Activated CD4-positive, alpha-beta T cell treated with anti-CD3 and anti-CD28 coated beads, Interleukin-2, amount 50 U/mL, for 48 hours (primary cell): ENCODE measurements at places on chromosomes 7 and 10.
A peak's percentile ranks its signal among the peaks of the same experiment; 100 is the strongest.

GRCh38 chr10:117188371-117188770 is 8.9 kb upstream of the KCNK18 start:
- DNase-seq: no peak

GRCh38 chr7:45955286-45955685 is 34.2 kb upstream of the IGFBP3 start:
- no peak for DNase-seq

GRCh38 chr7:33644489-33644888 is 260.9 kb upstream of the BMPER start:
- no peak for DNase-seq

GRCh38 chr7:93958216-93958615 is 36.7 kb downstream of the GNG11 start:
- no peak for DNase-seq

DNA sequence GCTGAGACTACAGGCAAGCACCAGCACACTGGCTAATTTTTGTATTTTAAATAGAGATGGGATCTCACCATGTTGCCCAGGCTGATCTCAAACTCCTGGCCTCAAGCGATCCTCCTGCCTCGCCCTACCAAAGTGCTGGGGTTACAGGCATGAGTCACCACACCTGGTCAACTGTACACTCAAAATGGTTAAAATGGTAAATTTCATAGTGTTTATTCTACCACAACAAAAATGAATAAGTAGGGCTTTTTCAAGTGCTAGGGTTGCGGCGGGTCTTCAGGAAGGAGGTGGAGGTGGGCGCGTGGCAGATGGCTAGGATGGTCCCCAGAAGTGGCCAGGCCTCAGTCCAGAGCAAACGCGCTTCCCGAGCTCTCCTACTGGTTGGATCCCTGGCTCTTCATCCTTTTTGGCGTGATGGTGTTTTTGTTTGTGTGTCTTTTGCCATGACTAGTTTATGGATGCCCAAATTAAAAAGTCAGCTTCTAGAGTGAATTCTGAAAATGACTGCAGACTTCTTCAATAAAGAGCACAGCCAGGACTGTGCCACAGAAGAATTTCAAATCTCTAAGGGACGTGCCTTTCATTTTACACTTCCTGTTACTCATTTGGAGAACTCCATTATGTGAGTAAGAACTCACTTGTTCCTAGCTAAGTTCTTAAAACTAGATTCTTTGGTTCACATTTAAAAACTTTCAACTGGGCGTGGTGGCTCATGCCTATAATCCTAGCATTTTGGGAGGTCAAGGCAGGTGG is 73.9 kb downstream of the TMEM130 start:
- no peak for DNase-seq

GRCh38 chr10:48996329-48996728 is 56.7 kb upstream of the LRRC18 start:
- DNase-seq: no peak

GRCh38 chr10:32976338-32976737 is 18.3 kb upstream of the ITGB1 start:
- no peak for DNase-seq

DNA sequence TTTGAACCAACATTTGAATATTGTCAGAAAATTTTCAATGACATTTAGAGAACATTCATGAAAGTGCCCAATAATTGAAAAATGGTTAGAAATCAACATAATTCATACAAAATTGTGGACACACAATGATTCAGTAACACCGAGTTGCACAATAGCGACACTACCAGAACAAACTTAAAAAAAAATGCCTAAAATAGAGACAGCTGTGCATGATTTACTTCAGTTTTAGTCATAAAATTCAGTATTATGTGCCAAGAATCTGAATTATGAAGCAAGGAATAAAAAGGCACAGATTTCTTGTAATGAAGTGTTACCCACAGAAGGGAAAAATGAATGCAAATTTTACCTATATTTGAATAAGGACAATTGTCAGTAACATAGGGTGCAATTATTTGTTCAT is 396.0 kb downstream of the SEMA3D start:
- DNase-seq: no peak

DNA sequence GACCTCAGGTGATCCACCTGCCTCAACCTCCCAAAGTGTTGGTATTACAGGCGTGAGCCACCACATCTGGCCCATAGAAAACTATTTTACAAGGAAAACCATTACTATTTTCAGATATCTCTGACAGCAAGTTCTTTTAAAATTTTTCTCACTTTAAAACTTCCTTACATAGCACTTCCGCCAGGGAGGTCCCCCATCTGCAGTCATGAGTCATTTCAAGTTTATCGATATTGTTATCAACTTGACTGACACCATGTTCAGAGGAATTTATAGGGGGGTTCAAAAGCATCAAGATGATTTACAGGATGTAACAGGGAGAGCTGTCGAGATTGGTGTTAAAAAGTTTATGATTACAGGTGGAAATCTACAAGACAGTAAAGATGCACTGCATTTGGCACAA is 88.8 kb downstream of the NRBF2 start:
- no peak for DNase-seq

DNA sequence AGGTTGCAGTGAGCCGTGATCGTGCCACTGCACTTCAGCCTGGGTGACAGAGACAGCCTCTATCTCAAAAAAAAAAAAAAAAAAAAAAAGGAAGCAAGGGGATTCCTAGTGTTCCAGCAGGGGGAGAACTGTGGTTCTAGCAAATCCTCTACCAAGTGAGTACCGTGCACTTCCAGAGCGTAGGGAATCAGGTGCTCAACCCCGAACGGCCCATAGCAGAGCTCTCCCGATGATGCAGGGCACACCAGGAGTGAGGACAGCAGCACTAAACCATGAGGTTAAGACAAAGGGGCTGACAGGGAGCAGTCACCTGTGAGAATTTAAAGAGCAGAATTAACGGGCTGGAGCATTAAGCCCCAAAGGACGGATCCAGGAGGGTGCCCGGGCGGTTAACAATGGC is 173.6 kb downstream of the PTPRN2 start:
- no peak for DNase-seq

- no peak for DNase-seq
These were observed 11.1 kb downstream of the ERVW-1 start for GRCh38 chr7:92466682-92467081.

DNA sequence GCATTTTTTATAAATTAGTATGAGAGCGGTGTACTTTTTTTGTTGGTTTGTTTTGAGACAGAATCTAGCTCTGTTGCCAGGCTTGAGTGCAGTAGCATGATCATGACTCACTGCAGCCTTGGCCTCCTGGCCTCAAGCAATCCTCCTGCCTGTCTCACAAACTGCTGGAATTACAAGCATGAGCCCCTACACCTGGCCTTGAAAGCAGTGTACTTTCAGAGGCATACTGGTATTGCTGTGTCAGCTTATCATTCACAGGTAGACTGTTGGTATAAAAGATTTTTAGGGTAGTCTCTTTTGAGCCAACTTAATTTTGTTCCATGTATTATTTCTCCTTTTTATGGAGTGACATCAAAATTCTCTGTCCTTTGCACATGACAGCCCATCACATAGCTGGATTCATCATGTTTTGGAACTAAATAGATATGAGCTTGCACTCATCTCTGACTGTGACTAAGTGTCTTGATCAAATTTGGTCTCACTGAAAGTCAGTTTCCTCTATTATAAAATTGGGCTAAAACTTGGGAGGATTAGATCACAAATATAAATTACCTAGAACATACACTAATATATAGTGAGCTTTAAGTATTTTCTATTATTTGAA is 12.4 kb downstream of the GNAT3 start:
- no peak for DNase-seq

DNA sequence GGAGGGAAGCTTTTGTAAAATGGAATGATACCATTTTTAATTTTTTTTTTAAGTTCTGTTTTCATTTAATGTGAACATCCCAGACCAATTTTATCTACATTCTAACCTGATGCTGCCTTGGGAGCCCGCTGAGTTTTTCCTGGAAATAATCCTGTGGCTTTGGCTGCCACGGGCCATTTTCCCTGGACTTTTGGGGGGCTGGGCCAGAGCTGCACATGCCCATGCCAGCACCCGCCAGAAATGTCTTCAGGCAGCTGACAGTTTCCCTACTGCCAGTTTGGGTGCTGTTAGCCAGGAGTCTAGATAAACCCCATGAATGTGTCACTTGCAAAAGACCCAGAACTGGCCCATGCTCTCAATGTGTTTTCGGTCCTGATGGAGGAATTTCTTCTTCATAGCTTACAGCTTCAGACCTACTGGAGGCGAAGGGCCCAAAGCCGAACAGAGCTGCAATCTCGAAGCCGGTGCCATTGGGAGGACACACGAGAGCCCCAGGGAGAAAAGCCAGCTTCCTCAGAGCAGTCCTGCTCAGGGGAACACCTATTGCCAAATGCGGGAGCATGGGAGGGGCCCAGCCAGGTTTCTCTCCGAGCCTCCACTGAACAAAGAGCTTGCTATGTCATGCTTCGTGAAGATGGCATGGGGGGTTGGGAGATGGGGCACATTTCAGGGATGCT is 444.2 kb upstream of the MKI67 start:
- DNase-seq: no peak

- DNase-seq: no peak
These were observed 140.4 kb upstream of the NPS start for GRCh38 chr10:127408733-127409132.

- peak; percentile 29 for DNase-seq
These were observed 100.2 kb upstream of the PRSS58 start for GRCh38 chr7:142357953-142358520.

GRCh38 chr7:92325173-92325572 is 79.4 kb downstream of the ANKIB1 start:
- no peak for DNase-seq

- DNase-seq: no peak
These were observed 5.2 kb downstream of the MARVELD1 start for GRCh38 chr10:97718659-97719142.

GRCh38 chr7:122515404-122515803 is 183.5 kb downstream of the RNF133 start:
- no peak for DNase-seq

DNA sequence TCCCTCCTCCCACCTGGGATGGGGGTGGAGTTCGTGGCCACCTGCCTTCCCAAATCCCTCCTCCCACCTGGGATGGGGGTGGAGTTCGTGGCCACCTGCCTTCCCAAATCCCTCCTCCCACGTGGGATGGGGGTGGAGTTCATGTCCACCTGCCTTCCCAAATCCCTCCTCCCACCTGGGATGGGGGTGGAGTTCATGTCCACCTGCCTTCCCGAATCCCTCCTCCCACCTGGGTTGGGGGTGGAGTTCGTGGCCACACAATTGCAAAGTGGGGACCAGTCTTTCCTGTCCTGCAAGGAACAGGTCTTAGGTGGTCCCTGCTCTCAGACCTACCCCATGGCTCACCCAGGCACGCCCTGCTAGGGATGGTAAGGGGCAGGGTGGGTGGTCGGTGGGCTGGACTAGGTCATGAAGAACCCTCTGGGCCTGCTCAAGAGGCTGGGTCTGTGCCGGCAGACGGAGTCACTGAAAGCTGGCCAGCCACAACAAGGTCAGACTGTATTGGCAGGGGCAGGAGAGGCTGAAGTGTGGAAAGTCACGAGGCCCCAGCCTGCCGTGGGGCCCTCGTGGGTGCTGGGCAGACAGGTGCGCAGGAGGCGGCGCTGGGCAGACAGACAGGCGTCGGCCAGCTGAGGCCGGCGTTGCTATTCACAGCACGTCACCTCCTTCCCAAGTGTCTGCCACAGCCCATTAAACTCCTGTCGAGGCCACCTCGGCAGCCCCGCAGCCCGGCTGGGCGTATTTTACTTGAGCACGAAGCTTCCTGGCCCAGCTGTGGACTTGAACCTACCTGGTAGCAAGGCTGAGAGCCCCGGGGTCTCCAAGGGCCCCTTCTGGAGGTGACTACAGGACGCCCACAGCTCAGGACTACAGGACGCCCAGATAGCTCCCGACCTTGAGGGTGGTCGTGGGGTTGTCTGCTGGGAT is 4.1 kb downstream of the KNDC1 start:
- DNase-seq: no peak

DNA sequence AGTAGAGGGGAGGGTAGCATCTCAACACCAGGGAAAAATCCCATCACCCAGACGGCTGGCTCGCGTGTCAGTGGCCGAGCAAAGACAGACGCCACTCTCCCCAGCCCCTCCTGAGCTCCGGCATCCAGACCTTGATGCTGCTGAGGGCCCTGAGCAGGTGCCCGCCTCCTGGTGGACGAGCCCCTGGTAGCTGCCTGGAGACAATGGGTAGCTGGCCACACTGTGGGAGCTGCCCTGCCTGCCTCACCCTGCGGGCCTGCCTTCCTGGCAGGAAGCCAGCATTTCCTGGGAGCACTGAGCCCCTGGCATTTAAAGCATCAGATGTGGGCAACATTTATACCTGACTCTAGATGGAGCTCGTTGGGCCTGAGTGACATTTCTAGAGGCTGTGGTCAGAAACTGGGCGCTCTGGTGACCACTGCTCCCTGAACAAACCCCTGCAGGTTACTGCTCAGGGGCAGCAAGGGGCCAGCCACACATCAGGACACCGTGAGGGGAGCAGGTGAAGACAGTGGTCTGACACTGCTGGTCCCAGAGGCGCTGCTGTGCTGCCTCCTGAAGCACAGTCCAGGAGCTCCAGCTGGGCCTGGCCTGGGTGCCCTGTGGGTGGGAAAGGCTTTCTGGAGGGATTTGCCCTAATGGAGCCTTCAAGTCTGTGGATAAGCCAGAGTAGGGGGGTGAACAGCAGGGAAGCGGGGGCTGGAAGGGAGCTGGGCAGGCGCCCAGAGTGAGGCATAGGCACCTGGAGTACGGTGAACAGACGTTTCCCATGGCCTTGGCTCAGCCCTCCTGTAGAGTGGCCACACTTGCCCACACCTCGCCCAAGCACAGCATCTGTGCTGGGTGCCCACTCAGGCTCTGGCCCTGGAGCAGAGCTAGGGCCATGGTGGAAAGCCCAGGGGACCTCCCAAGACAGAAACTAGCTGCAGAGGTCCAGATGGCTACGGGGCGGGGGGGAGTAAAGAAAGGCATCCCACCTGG is 138.7 kb downstream of the MAPK8 start:
- DNase-seq: no peak

DNA sequence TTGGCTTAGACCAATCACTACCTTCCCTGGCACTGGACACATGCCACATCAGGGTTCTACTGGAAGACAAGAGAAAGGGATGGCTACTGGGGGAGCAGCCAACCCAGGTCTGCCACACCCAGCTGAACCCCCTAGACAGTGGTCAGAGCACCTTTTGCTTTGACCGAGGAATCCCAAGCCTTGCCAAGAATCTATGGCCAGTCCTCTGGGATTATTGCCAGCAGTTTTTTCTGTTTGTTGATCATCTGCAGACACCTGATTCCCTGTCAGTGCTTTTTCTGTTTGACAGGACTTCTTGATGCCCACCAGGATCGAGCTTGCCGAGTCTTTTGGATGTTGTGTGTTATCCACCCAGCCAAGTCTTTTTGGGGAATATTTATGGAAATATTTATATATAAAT is 476.2 kb upstream of the GALNT17 start:
- no peak for DNase-seq

DNA sequence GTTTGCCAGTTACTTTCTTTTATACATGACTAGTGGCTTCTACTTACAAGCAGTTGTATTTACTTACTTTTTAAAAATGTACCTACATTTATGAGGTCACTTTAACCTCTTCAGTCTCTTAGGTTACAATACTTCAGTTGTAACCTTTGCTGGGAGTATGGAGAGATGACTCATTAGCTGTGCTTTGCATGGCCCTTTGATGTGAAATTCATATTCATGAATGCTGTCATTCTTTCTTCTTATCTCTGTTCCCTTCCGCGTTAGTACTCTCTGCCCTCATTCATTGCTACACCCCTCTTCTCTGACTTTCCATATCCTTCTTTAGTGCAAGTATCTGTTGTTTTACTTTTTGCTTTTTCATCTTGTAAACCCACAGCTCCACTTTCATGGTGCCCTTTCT is 164.3 kb downstream of the BMPER start:
- no peak for DNase-seq
